ENCODE measurements at places on chromosomes 6 and 20.

GRCh38 chr6:50047026-50047425 lies 2.7 kb downstream of the DEFB112 start:
- DNase-seq: no peak

DNA sequence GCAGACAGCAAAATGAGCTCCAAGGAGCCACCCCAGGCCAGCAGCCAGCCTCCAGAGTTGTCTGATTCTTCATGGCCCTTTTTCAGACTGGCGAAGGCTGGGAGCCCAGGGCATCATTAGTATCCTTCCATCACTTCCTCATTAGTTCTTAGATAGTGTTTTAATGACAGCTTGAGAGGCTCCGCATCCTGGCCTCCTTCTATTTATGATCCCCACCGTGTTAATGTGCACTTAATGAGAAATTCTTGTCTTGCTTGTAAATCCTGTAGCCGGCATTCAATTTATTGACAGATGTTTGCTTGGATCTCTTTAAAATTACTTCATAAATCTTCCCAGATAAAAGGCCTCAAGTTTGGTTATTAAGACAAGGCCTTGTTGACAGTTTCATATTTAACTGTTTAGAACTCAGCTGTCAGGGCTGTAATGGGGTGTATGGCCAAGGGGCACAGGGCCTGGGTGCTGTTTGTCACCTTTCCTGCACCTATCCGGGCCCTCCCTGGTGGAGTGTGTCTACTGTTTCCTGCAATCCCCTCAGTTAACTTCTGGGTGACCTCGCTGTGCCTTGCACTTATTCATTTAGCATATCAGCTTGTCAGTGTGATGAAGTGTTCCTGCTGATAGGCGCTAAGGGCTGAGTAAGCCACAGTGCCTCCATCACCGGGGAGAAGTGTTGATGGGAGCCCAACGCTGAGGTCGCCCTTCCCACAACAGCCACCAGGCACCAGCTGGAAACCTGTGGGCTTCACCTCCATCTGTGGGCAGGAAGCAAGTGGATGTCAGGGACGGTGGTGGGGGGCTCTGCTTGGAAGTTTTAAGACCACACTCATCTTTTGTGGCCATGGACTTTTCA lies 169.3 kb downstream of the TSHZ2 start:
- DNase-seq: no peak

GRCh38 chr6:21033575-21034026 lies 499.3 kb downstream of the CDKAL1 start:
- peak; percentile 94 for DNase-seq

DNA sequence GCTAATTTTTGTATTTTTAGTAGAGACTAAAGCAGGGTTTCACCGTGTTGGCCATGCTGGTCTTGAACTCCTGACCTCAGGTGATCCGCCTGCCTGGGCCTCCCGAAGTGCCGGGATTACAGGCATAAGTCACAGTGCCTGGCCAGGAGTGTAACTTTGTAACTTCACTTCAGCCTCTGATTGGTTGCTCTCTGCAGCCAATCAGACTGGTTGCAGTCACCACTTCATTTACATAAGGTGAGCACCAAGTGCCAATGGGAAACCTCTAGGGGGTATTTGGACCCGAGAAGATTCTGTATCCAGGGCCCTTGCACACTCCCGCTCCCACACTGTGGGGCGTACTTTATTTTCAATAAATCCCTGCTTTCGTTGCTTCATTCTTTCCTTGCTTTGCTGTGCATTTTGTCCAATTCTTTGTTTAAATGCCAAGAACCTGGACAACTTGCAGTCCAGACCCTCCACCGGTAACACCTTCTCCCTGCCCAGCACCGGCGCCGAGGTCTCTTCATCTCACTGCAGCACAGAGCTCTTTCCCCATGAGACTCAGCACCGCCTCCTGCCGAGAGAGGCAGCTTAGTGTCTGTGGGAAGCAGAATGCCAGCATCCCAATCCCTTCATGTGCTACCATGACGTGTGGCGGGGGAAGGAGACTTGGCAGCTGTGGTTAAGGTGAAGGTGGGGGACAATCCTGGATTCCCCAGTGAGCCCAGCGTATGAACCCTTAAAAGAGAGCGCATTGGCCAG lies 14.0 kb upstream of the MRGBP start:
- no peak for DNase-seq

GRCh38 chr6:13400772-13401171 lies 72.4 kb upstream of the TBC1D7 start:
- no peak for DNase-seq

DNA sequence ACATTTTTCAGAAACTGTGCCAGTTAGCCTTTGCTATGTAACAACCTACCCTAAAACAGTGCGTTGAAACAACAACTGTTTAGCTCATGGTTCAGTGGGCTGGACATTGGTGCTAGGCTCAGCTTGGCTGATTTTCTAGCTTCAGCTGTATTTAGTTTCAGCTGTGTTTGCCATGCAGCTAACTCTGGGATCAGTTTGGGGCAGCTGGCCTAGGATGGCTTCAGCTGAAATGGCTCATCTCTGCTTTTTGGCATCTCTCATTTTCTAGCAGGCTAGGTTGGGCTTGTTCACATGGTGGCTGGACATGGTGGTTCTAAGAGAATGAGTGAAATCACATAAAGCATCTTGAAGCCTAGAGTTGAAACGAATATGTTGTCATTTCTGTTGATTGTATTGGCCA lies 464.2 kb downstream of the QKI start:
- no peak for DNase-seq

DNA sequence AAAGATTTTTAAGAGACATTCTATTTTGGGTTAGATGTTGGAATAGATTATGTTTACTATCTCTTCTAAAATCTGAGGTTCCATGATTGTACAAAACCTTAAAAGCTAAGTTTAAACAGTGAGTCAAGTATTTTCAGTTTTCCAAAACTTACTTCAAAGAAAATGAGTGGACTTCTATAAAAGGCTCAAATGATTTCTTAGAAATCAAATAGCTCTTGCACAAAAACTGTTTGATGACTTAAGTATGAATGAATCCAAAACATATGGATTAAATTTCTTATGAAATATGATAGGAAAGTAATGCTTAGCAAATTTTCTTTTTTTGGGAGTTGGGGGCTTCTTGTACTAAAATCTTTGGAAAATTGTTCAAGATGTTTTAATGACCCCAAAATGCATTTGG lies 837.3 kb upstream of the SLC35B3 start:
- no peak for DNase-seq

- DNase-seq: peak; percentile 49
Measured at GRCh38 chr6:72953971-72954381, 271.3 kb downstream of the KHDC1L start.

DNA sequence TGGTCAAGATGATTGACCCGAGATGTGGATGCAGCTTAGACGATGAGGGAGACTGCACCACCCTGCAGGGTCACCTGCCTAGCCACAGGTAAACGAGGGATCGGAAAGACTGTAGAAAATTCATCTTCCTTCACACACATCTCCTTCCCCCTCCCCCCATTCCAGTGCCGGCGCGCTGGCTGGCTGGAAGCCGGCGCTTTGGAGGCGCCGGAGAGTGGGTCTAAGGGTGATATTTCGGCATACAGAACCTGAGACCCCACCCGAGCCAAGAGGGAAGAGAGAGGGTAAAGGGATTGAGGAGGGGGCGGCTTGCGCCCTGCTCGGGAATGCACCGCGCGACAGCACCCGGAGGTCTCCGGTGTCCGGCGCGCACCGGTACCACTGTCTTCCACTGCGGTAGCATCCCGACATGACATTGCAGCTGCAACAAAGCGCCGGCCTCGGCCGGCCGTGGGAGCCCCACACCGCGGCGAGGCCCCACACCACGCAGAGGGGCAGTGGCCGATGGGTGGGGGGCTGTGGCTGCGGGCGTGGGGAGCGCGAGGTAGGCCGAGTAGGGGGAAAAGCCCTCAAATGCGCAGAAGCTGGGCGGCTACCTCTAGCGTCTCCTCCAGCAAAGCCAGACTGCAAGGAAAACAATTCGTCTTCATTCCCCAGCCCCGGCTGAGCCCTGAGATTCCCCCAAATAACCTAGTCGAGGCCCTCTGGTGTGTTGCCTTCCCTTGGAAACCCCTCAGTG lies 984 bp downstream of the TNFRSF21 start:
- DNase-seq: peak; percentile 58

- DNase-seq: no peak
Measured at GRCh38 chr6:112156668-112157067, 69.3 kb downstream of the FAM229B start.

DNA sequence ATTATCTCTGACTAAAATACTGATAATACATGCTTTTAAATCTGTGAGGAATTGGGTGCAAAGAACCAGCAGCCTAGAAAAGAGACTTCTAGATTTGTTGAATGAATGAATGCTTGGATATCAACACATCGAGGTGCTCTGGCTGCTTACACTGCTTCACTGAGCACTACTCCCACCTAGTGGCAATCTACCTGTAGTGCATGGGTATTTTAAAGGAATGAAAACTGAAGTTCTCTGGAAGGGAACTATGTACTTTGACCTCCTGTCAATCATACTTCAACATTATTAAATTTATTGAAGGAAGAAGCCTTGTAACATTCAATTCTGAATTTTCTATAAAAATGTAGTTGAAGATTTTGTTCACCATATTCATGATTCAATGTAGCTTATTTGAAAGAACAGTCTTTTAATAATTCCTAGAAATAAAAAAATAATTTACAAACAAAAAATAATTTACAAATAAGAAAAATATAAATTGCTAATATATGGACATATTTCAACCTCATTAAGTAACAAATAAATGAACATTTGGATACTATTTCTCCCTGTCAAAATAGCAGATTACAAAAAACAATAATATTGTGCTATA lies 111.2 kb upstream of the MMS22L start:
- peak; percentile 12 for DNase-seq

DNA sequence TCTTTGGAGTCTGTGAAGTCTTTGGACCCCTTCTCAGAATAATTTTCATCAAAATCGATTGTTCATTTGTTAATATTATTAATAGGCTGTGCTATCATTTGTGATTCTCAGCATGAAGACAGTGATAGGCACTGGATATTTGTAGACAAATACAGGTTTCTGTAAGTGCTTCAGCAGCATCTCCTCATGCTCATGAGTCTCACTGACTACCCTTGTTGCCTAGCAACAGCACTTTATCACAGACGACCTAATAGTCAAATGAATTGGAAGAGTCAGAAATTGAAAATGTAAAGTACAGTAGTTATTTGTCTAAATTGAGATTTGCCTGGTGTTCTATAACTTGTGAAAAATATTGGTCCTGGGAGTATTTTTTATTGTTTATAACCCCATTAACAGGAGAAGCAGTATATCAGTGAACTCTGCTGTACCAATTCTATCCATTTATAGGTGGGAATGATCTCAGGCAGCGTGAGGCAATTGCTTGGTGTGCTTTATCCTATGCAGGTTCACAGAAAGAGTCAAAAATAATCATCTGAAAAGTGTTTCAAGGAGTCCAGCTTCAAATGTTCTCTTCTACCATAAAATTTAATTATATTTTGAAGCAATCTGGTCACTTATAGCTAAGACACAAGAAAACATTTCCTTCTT lies 684.6 kb downstream of the RFPL4B start:
- DNase-seq: no peak

DNA sequence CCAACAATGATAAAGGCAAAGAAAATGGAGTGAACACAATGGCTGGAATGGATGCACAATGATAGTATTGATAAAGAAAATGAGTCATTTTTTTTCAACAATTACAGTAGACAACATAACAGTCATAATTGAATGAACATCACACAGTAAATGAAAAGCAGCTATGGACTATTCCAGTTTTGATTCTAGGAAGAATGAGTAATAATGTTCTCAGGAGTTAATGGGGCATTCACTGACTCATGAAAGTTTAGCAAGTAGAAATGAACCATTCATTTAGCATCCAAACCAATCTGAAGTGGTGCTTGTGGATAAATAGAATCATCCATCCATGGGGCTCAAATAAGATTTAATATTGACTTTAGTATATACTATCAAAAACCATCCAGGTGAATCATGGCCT lies 1029.5 kb upstream of the GJE1 start:
- DNase-seq: peak; percentile 71

- DNase-seq: peak; percentile 83
Measured at GRCh38 chr6:5471044-5471443, 209.7 kb downstream of the FARS2 start.

DNA sequence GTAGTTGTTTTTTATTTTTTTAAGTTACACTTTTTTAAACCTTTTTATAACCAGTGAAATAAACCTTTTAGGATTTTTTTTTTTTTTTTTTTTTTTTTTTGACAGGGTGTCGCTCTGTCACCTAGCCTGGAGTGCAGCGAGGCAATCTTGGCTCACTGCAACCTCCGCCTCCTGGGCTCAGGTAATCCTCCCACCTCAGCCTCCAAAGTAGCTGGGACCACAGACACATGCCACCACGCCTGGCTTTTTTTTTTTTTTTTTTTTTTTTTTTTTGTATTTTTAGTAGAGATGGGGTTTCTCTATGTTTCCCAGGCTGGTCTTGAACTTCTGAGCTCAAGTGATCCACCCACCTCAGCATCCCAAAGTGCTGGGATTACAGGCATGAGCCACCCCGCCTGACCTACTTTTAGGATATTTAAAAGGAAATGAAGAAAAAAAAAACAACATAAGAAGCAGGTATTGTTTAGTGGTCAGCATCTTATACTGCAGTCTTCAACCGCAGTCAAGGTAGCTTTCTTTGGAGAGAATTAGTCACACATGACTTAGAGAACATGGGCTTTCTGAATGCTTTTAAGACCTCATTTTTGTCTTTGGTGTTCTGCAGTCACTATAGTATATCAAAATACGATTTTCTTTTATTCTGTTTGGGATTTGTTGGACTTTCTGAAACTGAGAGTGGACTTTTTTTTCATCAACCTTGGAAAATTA lies 1.6 kb downstream of the POLR1H start:
- no peak for DNase-seq

DNA sequence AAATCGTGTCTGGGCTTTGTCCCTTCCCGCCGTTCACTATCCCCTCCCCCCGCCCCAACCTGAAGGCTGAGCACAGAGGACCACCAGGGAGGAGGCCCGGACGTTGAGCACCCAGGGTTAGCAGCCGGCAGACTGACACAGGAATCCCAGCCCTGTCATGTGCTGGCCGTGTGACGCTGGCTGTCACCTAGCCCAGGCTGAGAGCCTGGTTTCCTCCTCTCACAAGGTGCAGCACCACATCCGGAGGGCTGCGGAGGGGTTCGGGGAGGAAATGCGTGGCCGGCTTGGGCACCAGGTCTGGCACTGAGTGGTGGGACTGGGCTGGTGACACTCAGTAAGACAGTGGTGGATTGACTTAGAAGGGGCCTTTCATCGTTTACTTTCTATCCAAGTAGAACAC lies 4.6 kb upstream of the LSM14B start:
- no peak for DNase-seq

GRCh38 chr6:161265975-161266374 lies 7.9 kb downstream of the AGPAT4 start:
- peak; percentile 37 for DNase-seq

DNA sequence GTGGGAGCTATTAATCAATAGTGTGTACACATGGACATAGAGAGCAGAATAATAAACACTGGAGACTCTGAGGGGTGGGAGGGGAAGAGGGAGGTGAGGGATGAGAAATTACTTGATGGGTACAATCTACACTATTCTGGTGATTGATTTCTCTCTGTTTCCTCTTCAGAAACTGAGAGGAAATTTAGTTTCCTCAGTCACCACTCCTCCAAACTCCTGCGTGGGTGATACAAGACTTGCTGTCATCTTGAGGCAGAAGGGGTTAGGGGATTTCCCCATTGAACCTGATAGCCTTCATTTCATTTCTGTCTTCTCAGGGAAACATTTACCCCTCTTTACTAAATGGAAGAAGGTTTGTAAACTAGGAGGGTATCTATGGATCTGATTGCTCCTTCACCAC lies 84.3 kb upstream of the ESR1 start:
- no peak for DNase-seq

Data from foreskin fibroblast (primary cell).